ENCODE measurements at places on chromosomes 7 and 10.

DNA sequence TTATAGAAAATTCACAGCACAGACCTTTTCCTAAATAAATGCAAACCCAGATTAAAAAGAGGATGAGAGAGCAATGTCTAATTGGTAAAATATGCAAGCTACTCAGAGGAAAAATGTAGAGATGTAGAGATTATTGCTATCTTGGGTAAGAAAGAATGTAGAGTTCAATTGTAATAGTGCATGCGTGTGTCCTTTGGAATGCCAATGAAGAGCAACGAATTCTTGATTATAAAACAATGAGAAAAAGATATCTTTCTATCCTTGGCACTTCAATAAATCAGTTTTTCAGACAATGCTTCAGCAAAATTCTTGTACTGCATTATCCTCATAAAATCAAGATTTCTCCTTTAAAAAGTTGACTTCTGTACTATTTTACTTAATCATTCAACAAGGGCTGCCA lies 50.9 kb downstream of the SEMA3D start:
- peak; percentile 55 for DNase-seq

DNA sequence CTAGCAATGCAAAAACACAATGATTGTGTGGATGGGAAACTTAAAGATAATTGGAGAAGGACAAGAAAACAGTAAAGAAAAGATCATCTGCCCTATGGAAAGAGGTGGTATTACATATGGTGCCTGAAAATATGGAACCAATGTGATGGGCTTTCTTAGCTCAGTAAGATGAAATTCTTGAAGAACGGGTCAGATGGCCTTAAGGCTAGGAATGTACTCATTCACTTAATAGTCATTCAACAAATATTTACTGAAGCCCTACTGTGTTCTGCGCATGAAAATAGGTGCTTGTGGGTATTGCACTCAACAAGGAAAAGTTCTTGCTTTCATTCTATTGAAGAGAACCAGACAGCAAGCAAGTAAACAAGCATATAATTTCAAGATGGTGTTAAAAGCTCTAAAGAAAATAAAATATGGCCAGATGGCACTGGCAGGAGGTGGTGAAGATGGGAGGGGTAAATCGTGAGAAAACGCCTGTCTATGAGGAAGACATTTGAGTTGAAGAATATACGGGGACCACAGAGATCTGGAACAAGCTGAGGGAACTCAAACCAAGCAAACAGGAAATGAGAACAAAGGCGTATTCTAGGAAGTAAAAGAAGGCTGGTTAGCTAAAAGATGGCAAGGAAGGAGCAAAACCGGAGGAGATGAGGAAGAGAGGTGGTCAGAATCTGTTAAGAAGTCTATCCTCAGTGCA lies 179.7 kb downstream of the ANK3 start:
- no peak for DNase-seq

DNA sequence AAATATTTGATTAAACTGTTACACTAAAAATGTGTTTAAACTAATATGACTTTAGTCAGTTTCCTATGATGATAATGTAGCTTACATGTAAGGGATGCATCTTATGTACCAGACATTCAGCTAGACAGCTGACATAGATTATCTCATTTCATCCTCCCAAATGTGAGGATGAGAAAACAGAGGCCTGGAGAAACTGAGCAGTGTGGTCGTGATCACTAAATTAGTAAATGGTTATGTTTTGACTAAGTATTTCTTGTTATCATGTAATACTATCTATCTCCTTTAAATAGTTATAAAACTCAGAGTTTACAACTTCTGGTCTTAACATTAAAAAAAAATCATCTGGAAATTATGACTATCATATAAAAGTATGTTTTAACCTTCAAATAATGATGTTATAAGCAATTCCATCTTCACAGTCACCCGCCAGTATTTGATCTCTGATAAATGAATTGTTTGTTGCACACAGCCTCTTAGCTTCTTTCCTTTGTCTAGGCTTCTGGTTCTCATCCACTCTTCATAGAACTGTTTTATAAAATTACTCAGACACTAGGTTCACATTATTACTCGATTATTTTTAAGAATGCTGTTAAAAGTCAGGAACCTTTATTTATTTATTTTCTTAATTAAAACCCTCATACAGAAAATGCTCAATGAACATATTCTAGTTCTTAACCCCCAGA lies 33.6 kb upstream of the HDAC9 start:
- no peak for DNase-seq

GRCh38 chr10:67257018-67257417 lies 331.2 kb downstream of the LRRTM3 start:
- no peak for DNase-seq

- no peak for DNase-seq
These were observed 153.2 kb upstream of the ADO start for GRCh38 chr10:62651341-62651740.

DNA sequence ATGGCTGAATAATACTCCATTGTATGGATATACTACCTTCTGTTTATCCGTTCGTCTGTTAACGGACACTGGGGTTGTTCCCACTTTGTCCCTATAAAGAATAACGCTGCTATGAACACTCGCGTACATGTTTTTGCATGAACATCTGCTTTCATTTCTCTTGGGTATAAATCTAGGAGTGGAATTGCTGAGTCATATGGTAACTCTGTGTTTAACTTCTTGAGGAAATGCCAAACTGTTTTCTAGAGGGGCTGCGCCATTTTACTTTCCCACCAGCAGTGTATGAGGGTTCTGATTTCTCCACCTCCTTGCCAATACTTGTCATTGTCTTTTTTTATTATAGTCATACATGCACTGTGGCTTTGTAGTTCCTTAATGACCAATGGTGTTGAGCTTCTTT lies 20.6 kb upstream of the RASSF4 start:
- no peak for DNase-seq

GRCh38 chr7:151833691-151834090 lies 43.2 kb downstream of the PRKAG2 start:
- DNase-seq: no peak

- no peak for DNase-seq
These were observed 58.2 kb downstream of the STRA8 start for GRCh38 chr7:135291809-135292253.

- no peak for DNase-seq
These were observed 13.0 kb downstream of the TUBGCP2 start for GRCh38 chr10:133295426-133296320.

DNA sequence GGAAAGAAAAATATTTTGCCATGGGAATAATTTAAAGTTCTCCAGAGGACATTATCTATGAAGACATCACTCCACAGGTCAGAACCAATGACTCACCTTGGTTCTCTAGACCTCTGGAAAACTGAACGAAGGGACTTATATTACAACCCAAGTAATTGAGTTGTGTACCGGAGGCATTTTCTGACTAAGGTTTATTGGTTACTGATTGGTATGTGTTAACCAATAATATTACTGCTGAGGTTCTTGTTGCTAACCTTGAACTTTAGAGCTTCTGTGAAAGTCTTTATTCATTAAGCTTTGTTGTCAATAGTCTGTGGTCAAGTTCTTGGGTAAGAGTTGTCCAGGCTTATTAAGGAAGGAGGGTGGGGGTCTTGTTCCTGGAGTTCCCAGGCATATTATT lies 78.1 kb upstream of the MTPN start:
- DNase-seq: no peak

DNA sequence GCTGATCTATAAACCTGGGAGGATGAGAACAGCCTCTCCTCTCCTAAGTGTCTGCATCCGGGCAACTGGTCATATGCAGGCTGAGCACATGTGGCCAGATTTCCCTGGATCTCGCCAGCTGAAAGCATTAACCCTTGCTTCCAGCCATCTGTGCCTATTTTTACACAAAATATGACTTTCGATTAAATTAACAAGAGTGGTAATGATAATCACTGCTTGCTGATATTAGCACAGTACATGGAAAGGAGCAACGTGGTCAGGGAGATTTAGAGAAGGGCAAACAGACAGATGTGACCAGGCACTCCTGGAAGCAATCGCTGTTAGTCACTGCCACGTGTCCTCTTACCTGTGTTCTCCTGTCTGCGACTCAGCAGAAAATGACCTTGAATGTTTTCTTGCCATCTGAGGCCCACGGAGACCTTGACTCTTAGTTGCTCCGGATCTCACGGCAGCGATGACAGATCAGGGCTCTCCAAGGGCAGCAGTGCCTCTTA lies 59.5 kb upstream of the NPTX2 start:
- no peak for DNase-seq

- DNase-seq: no peak
These were observed 61.4 kb downstream of the ST7 start for GRCh38 chr7:117014673-117015133.

- DNase-seq: no peak
These were observed 24.3 kb downstream of the ABCB4 start for GRCh38 chr7:87451187-87451586.

GRCh38 chr7:159022238-159022993 lies 122.3 kb downstream of the VIPR2 start:
- no peak for DNase-seq

DNA sequence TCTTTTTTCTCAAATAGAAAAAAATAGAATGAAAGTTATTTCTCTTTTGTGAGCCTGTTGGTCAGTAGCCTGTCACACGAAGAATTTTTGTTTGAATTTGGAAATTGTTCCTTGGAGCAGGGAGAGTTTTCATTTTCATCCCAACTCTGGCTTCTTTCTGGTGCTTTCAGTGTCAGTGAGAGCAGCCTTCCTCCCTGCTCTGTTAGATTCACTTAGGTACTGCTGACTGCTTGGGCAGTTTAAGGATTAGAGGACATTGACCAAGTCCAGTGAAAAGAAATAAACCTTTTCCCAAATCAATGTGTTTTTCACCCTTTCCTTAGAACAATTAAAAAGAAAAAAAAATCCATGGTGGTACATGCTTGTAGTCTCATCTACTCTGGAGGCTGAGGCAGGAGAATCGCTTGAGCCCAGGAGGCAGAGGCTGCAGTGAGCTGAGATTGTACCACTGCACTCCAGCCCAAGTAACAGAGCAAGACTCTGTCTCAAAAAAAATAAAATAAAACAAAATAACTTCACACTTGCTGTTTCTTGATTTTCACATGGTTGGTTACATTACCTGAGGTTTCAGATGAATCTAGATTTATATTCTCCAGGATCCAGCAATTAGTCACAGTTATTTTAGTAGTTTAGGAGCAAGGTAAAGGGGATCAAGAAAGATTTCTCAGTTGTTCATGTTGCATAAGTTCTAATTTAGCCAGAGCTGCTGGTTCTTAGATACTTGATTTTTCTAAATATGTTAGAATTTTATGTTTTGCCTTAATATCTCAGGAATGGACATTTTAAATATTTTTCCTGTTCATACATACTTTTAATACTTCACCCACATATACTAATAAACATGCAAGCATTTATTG lies 63.1 kb downstream of the ZNRF2 start:
- DNase-seq: no peak

DNA sequence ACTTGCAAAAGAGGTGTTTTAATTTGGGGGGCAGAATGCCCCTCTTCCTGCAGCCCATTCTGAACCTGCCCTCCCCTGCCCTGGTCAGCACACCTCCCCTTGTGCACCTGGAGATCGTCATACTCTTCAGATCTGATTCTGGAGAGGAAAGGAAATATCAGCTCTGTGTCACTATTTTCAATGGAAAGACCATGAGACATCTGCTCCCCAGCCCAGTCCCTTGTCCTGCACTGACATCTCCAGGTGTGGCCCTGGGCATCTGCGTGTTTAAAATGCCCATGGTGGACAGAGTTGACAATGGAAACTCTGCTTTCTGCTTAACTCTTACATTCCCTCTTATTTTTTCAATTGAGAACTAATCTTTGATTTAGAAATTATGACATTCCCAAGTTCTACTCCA lies 41.6 kb upstream of the RASGEF1A start:
- no peak for DNase-seq

DNA sequence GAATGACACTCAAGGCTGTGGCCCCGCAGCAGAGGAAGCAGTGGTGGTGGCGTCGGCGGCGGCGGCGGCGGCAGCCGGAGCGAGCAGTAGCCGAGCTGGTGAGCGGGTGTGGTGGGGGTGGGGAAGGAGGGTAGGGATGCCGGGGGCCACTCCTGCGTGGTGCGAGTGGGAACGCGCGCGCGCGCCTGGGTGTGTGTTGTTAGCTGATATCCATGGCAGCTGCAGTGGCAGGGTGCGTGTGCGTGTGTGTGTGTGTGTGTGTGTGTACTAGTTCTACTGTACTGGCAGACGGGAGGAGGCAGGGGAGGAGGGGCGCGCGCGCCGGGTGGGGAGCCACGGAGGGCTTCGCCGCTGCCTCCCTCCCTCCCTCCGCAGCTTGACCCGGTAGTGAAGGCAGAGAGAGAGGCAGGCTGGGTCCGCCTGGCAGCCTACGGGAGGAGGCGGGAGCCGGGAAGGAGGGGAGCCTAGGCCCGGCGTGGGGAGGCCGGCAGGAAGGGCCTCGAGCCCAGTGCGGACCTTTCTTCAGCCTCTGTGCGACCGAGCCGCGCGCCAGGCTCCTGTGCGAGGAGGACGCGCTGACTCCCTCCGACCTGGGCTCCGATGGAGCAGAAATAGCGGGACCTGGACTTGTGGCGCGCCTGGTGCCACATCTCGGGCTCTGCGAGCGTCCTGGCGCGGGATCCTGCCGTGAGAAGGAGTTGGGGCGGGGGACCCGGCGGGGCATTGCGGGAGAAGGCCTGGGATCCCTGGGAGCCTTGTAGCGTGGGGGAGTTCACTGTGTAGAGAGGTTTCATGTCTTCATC lies at the start of gene MAGI2:
MAGI2 (minus strand) TSS at position 110 of the 803 bp plus-strand sequence. CDS start 347 bp downstream, outside the sequence.
- DNase-seq: peak; percentile 56

DNA sequence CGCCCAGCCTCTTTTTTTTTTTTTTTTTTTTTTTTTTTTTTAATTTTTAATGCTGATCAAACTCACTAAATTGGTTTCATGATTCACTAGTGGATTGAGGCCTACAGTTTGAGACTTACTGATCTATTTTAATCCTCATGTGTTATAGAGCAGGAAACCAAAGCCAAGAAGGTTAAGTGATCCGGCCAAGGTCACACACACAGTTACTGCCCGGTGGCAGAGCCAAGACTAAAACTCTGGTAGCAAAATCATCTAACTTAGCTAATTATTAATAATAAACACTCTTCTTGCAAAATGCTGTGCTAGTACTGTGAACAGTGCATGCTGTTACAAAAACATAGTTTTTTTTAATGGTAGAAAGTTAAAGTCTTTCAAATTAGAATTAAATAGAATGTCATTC lies 188.3 kb upstream of the NFE2L3 start:
- no peak for DNase-seq

- DNase-seq: no peak
These were observed 1662.0 kb downstream of the REEP3 start for GRCh38 chr10:65183236-65183635.

DNA sequence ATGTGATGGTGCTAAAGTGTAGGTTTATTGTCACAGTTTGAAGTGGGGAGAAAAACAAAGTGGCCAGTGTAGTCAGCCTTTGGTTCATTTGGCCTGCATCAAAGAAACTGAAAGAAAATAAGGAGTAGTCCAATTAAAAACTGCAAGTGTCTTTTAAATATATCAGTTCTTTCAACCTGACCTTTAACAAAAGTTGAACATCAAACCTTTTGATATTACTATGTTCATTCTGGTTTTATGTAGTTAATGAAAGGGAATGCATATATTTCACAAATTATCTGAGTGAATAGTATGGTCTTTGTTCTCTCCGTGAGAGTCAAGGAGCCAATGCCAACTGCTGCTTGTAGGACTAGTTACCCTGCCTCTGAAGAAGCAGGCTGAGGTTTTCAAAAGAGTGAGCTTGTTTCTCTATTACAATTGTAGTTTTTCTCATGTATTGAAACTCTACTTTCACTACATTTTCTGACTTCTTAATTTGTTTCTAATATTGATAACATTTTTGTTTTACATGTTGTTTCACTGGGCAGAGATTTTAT lies 1160.8 kb upstream of the LRRTM3 start:
- DNase-seq: no peak

Data from BJ (cell line).